ENCODE measurements at places on chromosomes 5 and 9.

GRCh38 chr9:88007291-88007650 is 32.9 kb upstream of the CDK20 start:
- no peak for DNase-seq

DNA sequence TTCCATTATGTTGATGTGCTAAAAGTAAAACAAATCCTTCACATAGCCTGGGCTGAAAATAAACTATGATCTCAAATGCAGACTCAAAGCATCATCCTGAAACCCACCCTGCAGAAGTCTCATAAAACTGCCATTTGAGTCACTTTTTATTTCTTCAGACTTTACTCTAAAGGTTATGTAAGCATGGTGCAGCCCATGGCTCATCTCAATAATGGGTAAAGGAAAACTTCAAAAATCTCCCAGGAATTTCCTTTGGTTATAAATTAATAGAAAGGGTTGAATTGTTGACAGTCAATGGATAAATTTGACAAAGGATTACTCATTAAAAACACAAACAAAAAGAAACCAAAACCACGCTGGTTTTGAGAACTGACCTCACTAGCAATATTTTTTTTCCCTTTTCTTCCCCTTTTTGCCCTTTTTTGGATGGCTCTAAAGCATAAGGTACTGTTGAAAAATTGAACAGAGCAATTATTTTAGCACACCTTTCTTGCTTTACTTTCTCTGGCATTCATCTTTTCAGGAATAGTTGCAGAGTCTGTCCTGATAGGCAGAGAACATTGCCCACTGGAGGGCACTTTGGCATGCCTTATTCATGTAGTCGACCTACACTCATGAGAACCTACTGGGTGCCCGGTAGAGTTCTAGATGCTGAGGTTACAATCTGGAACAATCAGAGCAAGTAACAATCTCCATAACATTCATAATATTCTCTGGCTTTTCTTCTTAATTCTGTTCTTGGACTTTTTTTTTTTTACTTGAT is 191.4 kb downstream of the TMEM167A start:
- DNase-seq = no peak

- no peak for DNase-seq
Observed at GRCh38 chr9:86286278-86286677, 3.9 kb upstream of the ISCA1 start.

- DNase-seq = no peak
Observed at GRCh38 chr9:437066-437465, 222.4 kb downstream of the DOCK8 start.

DNA sequence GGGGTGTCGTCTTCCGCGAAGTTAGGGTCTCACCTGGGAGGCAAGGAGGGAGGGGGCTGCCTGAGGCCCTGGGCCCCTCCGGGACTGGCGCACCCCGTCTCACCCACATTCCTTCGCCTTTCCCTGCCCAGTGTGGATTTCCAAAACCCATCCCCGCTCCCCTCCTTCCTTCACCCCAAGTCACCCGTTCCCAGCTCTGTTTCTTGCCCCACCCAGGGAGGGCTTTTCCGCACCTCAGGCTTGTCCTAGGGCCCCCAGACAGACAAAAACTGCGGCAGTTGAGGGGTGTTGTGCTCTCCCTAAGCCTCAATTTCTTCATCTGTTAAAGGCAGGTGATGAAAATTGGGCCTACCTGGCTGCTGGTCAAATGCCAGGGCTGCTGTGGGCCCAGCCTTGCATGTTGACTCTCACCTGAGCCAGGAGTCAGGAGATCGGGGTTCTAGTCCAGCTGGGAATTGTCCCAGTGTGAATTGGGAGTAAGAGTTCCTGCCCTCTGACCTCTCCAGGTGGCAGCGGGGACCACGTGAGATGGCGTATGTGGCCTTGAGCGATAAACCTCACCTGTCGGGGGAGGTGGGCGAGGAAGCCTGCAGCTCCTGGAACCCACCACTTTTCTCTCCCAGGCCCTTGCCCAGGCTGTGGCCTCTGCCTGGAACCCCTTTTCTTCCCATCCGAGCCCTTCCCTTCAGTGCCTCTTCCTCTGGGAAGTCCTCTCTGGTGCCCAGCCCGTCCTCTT is 143.4 kb upstream of the IER5L start:
- no peak for DNase-seq

DNA sequence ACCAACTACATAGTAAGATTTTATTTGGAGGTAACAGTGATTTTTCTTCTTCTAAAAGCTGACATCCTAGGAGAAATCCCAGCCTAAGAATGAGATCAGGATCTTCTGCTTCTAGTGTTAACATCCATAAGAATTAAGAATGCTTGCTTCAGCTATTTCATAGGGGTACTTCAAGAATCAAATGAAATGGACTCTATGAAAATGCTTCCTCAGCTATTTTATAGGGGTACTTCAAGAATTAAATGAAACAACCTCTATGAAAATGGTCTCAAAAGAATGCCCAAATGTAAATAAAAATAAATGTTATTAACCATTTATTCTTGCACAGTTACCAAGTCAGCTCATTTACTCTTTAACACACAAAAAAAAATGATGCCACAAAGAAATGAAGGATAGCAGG is 31.5 kb downstream of the ZNF608 start:
- DNase-seq = no peak

- no peak for DNase-seq
Observed at GRCh38 chr5:51843893-51844292, 460.6 kb downstream of the ISL1 start.

GRCh38 chr9:120692901-120693699 is 21.2 kb downstream of the MEGF9 start:
- no peak for DNase-seq

- no peak for DNase-seq
Observed at GRCh38 chr5:176902911-176903664, 3.9 kb upstream of the HK3 start.

GRCh38 chr5:150148117-150148927 is 7.3 kb downstream of the PDGFRB start:
- DNase-seq = no peak

- DNase-seq = no peak
Observed at GRCh38 chr5:83711982-83712601, 8.6 kb downstream of the HAPLN1 start.

DNA sequence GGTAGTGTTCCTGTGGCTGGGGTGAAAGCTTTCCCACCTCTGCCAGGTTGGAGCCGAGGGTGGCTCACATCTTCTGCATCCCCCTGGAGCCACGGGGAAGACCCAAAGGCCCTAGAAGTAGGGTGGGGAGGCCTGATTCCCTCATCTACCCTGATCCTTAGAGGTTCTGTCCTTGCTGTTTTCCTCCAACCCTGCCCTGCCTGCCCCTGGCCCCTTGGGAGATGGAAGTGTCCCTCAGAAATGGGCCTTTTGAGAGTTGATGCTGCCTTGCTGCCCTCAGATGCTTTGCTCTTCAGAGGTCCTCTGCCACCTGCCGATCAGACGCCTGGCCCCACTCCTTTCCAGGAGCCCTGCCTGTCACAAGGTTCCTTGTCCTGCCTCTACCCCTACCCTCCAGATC is 6.3 kb downstream of the CCL19 start:
- no peak for DNase-seq

DNA sequence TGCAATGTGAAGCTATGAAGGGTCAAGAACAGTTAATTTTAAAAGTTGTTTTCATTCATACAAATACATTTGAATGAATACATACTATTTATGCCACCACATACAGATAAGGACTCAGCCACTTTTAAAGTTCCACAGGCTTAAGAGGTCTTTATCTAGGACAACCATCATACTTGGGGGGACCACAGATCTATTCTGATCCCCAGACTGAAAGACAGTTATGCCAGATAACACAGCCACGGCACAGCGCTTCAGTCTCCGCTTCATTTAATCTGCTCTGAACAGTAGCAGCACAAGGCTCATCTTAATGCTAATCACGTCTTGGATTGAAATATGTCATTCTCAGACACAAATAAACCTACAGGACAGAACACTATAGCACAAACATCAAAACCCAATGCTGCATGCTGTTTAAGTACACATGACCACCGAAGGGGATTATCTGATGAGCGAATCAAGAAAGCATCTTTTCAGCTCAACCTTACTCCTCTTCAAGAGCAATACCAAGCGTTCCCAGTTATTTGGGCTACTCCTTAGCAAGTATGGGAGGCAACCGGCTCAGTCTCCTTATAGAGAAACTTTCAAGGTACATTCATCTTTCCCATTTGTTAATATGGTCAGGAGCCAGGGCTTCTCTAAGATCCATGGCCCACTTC is 33.3 kb downstream of the PUM3 start:
- DNase-seq = no peak

Measured in CD8-positive, alpha-beta T cell (primary cell).